ENCODE measurements at places on chromosomes 3 and 15.

DNA sequence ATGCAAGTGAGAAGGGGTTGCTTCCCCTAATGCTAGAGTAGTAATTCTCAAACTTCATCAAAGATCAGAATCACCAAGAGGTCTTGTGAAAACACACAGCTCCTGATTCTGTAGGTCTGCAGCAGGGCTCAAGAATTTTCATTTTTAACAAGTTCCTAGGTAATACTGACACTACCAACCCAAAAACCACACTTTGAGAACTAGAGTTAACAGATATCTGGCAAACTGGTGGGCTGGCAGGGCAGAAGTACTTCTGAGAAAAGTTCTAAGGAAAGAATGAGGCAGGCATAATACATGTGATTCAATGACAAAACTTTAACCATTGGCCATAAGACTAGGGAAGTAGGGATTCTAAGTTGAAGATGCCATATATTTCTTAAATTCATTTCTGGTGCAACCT lies 8.8 kb upstream of the MINDY2 start:
- no peak for DNase-seq

- no peak for DNase-seq
These were observed 99.1 kb downstream of the CPN2 start for GRCh38 chr3:194251891-194252560.

DNA sequence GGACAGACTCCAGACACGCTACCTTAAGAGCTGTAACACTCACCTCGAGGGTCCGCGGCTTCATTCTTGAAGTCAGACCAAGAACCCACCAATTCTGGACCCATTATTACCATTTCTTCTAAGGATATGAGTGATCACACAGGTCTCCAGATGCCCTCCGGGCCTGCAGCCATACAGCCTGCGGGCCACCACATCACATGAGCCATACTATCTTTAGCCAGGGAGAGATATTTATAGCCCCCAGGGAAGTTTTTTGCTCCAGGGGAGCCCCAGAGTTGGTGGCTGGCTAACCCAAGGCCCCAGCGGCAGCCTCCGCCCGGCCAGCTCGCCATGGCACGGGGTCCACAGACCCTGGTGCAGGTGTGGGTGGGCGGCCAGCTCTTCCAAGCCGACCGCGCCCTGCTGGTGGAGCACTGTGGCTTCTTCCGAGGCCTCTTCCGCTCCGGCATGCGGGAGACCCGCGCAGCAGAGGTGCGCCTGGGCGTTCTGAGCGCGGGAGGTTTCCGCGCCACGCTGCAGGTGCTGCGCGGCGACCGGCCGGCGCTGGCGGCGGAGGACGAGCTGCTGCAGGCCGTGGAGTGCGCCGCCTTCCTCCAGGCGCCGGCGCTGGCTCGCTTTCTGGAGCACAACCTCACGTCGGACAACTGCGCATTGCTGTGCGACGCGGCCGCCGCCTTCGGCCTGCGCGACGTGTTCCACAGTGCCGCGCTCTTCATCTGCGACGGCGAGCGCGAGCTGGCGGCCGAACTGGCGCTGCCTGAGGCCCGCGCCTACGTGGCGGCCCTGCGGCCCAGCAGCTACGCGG lies at the start of gene KBTBD13:
KBTBD13 (plus strand) TSS at position 261 of the 805 bp plus-strand sequence; CDS start at position 331, 70 bp downstream.
- DNase-seq, result no peak

DNA sequence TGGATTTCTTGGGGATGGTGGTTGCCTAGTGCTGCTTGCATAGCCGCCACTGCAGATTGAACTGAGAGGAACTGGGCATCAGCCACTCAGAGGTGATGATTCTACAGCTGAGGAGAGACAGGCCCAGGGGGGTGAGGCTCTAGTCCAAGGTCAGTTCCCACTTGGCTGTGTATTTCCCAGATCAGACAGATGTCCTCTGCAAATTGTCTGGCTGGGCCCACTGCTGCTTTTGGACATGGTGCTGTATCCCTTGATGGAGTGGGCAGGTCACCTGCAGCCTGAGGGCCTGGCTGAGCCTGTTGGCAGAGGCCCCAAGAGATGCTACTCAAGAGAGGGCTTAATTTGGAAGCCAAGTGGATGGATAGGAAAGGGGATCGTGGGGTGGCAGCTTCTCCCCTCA lies 124.5 kb upstream of the CTDSPL start:
- DNase-seq, result no peak

GRCh38 chr15:50018491-50018890 lies 100.5 kb downstream of the ATP8B4 start:
- no peak for DNase-seq

Data from Kasumi-1 (cell line).